ENCODE measurements at places on chromosomes 3 and 15. TPM values are rescaled to one million over a fixed set of nuclear protein-coding genes. Genes with fewer than 3 reads are reported as not detected.

- DNase-seq: no peak
Measured at GRCh38 chr15:50939911-50940310, 31.4 kb downstream of the AP4E1 start.

DNA sequence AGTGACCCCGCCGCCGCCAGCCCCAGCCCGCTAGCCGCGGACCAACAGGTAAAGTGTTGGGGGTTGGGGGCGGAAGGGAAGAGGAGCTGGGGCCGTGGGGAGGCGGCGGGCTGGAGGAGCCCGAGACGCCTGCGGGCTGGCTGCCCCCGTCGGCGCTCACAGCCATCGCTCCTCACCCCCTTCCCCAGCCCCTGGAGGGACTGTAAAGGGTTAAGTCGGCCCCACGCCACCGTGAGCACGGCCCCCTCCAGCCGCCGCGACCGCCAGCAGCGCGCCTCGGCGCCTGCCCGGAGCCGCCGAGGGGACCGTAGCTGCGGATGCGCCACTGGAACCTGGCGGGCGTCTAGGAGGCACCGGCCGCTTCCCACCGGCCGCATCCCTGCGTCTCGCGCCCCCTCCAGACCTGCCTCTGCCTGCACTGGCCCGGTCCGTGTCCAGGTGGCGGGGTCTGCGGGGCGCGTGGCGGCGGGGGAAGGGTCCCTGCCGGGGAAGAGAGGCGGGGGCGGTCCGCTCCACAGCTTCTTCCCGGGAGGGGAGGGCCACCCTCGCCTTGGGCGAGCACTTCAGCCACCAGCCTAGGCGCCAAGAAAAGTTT is 522 bp downstream of the MED12L start:
- DNase-seq: no peak

The ZNF860 gene
- 3.5 TPM for total RNA-seq

The P3H2 gene
- 185 TPM for total RNA-seq

- no peak for DNase-seq
Measured at GRCh38 chr15:73313861-73314260, 54.9 kb downstream of the HCN4 start.

- DNase-seq: no peak
Measured at GRCh38 chr3:18127174-18127858, 297.8 kb downstream of the SATB1 start.

- DNase-seq: no peak
Measured at GRCh38 chr3:129320261-129320660, 41.6 kb downstream of the HMCES start.

- DNase-seq: no peak
Measured at GRCh38 chr3:63877737-63878393, 14.2 kb downstream of the ATXN7 start.

DNA sequence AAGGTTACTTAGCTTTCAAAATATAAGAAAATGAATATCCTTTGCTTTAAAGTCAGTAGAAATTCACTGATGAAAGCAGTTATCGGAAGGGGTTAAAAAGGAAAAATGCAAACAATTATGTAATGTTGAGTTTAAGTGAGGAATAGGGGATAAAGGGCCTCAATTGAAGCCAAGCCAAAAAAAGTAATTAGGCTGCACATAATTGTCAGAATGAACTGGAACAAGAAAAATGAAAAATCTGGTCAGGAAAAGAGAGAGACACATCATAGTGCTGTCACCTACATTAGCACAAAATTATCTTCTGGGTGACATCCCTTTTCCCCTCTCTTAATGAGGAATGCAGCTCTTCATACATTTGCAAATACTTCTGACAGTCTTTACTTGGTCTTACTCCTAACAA is 48.8 kb upstream of the PIK3R4 start:
- DNase-seq: no peak

The CEP63 gene
- total RNA-seq: 9.7 TPM

- DNase-seq: no peak
Measured at GRCh38 chr3:123476967-123477750, 28.3 kb upstream of the ADCY5 start.

DNA sequence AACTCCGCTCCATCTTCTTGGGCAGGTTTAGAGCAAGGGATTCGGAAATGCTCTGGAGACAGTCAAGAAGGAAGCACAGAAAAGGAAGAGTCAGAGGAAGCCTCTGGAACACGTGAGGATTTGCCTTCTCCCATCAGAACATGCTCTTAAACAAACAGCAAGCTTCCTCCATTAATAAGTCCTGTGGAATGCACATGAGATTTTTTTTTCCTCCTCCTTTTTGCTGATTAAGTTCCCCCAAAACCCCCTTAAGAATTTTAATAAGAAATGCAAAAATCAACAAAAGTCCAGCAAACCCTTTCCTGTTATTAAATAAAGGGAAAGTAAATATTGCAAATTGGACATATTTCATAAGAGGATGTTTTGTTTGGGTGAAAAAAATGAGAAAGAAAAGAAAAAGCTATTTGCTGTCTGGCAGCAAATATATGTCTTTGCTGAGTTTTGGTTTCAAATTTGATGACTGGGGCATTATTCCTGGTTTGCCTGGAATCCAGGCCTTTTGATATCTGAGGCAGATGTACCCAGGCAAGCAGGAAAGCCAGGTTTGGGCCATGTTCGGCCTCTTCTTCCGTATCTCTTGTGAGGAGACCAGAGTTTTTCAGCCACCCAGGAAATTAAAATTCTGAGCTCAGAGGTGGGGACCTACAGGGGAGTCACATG is 7.9 kb upstream of the TSEN2 start:
- no peak for DNase-seq

The PLSCR1 gene
- 46.7 TPM for total RNA-seq

GRCh38 chr3:117790235-117790987 is 1080.8 kb downstream of the TUSC7 start:
- no peak for DNase-seq

The IL5RA gene
- not detected for total RNA-seq

- no peak for DNase-seq
Measured at GRCh38 chr3:114351822-114352145, 58.0 kb downstream of the TIGIT start.
